CD4-positive, alpha-beta T cell treated with Interferon alpha-2 for 1 hour (primary cell): ENCODE measurements at places on chromosomes 2 and 18.
A peak's percentile ranks its signal among the peaks of the same experiment; 100 is the strongest.

GRCh38 chr2:33946193-33946592, 347.1 kb upstream of the FAM98A start:
- DNase-seq: no peak

DNA sequence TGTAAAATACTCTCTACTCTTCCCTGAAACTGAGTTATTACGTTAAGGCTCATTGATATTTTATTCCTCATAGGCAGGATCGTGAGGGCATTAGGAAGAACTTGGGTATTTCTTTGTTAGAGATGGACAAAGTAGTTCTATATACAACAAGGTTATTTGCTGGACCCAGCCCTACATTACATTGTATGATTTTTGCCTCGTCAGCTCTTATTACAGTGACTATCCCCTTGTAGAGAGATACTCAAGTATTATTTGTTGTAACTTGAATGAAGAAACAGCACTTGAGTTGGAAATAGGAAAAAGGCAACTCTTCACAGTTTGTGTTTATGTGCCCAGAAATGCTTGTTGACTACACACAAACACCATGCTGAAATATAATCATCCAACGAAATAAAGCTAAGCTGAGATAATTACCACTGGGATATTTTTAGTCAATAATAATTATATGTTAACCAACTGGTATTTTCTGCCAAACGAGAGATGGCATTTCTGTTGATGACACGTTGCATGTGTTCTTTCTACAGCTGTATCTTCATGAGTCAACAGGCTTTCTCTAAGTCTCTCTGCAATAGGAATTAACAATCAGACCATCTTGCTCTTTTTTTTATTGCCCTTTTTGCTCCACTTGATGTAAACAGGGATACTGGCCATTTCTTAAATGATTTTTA, 947.6 kb downstream of the DPP10 start:
- no peak for DNase-seq

DNA sequence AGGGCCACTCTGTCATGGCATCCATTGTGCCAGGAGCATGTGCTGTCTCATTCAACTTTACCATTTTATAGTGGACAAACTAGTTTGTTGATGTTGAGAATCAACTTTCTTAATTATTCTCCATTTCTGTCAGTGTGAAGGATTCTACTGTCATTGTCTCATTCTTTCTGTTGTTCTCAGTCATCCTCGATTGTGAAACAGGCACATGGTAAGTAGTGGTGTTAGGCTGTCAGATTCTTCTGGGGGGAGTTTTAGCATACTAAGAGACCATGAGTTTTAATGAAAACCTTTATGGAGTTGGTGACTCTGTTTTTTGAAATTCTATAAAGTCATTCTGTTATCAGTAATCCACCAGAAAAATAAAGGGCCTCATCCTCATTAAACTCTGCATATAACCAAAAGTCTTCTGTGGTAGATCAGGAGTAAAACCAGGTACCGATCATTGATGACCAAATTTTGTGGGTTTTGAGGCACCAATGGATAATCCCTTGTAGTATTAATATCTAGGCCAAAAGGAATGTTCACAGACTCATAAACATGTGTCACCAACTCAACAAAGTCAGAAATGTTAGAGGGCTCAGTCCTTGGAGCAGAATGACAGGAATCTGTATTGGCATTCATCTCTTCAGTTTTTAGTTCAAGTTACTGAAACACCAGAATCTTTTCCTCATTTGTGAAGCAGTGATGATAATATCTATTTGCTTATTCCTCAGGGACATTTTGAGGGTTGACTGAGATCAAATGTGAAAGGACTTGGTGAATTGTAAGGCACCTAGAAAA, 73.2 kb downstream of the CERS6 start:
- DNase-seq: no peak

GRCh38 chr2:156486147-156486546, 50.0 kb downstream of the GPD2 start:
- no peak for DNase-seq

- DNase-seq: peak; percentile 27
Observed at GRCh38 chr2:197152451-197153228, 157.9 kb downstream of the ANKRD44 start.

GRCh38 chr2:218708086-218708485, 2.5 kb upstream of the TTLL4 start:
- DNase-seq: no peak

- DNase-seq: no peak
Observed at GRCh38 chr2:200743042-200743676, 68.6 kb upstream of the BZW1 start.

- no peak for DNase-seq
Observed at GRCh38 chr18:2112435-2113045, 458.8 kb downstream of the METTL4 start.

DNA sequence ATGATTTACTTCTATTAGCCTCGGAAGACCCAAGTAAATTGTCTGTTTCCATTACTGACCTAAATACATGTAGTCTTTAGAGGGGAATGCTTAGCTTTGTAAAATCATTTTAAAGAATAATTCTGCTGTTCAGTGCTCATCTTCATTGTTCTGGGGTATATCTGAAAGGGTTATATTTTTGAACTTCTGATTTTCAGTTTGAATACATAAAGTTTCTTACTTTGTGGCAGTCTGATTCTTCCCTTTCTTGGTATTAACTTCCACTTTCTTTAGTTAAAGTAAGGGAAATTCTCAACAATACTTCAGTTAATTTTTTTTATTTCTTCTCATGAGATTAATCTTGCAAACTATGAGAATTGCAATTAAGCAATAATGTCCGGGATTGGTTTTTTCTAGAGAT, 148.4 kb downstream of the DOCK10 start:
- DNase-seq: no peak

DNA sequence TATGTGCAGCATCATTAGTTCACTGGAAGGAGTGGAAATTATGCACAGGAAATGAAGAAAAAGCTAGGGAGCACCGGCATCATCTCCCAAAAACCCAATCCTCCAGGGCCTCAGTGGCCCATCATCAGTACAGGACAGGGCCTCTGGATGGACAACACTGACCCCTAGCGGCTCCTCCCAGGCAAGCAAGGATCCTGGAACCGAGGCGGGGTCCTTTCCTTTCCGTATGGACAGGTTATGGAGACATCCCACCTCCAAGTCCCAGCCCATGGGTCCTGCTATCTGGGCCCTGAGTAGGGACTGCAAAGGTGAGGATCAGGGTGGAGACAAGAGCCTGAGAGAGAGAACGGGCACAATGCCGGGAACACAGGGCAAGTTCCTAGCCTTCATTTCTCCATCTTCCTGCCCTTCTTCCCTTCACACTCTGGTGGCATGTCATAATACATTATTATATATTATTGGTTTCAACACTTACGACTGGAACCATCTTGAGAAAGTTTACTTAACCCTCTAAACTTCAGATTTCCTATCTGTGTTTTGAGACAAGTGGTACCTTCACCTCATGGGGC, 68.2 kb downstream of the ZNF516 start:
- DNase-seq: no peak

- no peak for DNase-seq
Observed at GRCh38 chr2:66437691-66438497, 3.0 kb downstream of the MEIS1 start.

- no peak for DNase-seq
Observed at GRCh38 chr2:165563468-165564225, 94.1 kb downstream of the CSRNP3 start.

GRCh38 chr2:237900891-237901831, 41.7 kb downstream of the RAMP1 start:
- DNase-seq: peak; percentile 24

DNA sequence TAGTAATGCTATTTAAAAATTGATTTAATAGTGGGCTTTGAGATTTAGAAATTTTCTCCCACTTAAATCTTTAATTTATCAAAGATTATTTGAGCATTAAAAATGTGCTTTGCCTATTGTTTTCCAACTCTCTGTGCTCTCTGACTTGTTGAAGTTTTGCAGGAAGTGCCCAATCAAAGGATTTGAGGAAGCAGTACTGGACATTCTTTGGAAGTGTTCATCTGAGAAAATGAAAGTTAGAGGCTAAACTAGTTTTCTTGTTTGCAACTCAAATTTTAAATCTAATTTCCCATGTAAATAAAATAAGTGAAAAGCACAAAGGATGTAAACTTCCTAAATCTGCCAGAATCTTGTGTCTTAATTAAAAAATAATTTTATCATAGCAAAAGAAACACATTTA, 89.1 kb downstream of the CAMKMT start:
- DNase-seq: no peak

DNA sequence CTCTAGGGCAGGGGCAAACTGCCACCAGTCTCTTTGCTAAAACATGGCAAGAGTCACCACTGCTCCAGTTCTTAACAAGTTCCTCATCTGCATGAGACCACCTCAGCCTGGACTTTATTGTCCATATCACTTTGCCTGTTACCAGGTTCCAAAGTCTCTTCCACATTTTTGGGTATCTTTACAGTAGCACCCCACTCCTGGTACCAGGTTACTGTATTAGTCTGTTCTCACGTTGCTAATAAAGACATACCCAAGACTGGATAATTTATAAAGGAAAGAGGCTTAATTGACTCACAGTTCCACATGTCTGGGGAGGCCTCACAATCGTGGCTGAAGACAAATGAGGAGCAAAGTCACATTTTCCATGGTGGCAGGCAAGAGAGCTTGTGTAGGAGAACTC, 5.5 kb upstream of the DPP4 start:
- DNase-seq: no peak

DNA sequence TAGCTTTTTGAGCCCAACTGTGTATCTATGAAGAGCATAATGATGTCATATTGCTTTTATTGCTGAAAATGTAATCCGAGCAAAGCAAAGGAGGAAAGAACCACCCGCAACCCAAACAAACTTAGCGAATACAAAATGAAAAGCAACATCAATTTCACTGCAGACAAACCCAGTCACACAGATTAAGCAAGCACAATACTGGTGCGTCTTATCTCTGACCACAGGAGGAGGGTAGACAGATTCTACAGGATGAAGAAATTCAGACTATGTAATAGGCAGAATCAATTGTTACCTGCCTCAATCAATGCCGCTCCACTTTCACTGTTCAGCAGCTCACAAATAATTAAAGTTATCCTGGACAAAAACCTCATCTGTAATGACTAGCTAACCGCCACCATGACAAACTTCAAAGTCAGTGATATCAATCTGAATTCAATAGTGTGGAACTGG, 115.5 kb upstream of the SP3 start:
- DNase-seq: no peak

DNA sequence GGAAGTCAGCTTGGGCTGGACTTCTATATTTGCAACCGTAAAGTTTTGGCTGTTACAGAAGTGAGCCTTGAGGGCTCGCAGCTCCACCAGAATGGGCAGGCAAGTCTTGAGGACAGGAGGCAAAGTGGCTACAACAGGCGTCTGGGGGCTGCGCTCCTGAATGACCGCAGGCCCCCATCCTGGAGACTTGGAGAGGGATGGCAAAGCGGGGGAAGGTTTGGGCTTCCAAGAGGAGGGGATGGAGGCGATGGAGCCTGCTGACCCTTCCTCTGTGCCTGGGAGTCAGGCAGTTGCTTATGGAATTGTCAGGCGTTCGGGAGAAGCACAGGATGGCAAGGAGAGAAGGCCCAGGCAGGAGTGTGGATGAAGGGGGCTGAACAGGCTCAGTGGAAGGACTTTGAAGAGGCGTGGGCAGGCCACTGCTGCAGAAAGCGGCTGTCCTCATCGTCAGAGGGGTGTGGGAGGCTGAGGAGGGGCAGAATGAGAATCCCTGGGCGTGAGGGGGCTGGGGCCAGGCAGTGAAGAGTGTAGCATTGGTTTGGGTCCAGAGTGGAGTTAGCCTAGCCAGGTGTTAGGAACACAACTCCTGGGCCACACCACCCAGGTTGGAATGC, 72.3 kb downstream of the INHBB start:
- no peak for DNase-seq

GRCh38 chr2:119696005-119696404, 17.0 kb downstream of the TMEM177 start:
- DNase-seq: no peak

DNA sequence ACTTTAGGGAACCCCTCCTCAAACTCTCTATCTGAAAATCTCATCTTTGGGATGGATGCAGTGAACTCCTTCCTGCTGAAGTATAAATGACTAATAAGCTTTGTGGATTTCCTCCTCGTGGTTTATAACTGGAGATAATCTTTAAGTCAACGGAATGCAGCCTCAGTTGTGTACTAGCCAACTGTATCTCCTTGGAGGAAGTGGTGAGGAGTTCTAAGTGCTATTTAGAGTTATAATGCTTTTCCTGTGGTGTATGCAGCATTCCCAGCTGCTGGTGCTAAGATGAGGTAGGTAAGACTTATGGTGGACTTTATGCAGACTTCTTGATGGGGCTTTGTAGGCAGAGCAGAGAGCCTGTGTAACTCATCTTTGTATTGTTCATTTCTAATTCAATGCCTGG, 90.9 kb downstream of the LYPD6B start:
- no peak for DNase-seq

DNA sequence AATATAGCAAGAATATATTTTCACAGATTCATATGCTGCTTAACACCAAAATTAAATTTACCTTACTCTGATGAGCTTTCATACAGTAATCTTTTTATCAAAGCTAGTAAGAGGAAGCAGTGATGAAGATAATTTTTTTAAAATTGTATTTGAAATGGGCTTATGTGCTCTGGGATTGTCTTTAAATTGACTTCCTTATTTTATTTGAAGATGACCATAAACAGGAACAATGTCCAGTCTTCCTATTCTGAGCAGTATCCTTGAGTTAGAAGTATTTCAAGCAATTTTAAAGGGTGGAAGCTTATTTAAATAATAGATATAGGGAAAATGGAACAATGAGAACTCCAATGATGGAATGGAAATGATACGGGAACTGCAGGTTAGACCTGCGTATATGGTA, 211.6 kb downstream of the MCFD2 start:
- DNase-seq: no peak

DNA sequence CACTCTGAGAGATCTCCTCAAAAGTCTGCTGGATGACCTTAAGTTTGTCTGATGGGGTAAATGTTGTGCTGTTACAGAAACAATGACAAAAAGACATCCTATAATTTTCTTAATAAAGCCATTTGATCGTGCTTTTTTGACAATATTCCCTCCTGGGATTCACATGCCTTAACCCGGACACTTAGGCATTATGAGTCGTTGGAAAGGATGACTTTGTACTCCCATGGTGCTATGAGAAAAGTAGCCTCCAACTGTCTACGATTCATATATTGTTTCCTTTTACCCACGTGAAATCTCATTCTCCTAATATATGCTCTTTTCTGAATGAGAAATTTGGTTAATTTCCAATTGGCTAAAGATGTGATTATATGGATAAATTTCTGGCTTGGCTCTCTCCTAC, 6.1 kb upstream of the MPP4 start:
- no peak for DNase-seq
